ENCODE measurements at places on chromosomes 16 and 17. TPM values are rescaled to one million over a fixed set of nuclear protein-coding genes. Genes with fewer than 3 reads are reported as not detected.

DNA sequence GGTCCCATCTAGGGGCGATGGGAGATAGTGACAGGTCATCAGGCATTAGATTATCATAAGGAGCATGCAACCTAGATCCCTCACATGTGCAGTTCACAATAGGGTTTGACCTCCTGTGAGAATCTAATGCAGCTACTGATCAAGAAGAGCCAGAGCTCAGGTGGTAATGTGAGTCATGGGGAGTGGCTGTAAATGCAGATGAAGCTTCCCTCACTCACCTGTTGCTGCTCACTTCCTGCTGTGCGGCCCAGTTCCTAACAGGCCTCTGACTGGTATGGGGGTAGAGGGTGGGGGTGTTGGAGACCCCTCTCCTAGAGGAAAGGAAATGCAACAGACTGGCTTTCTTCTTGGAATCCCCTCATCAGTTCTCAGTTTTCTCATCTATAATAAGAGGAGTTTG, 131.4 kb downstream of the CA10 start:
- no peak for DNase-seq

The CCL13 gene
- 2.2 TPM for total RNA-seq

- no peak for DNase-seq
Measured at GRCh38 chr16:9203956-9204355, 112.5 kb downstream of the HAPSTR1 start.

The ZNF624 gene
- total RNA-seq = 4.7 TPM

- DNase-seq = no peak
Measured at GRCh38 chr16:11557801-11558200, 28.9 kb downstream of the LITAF start.

DNA sequence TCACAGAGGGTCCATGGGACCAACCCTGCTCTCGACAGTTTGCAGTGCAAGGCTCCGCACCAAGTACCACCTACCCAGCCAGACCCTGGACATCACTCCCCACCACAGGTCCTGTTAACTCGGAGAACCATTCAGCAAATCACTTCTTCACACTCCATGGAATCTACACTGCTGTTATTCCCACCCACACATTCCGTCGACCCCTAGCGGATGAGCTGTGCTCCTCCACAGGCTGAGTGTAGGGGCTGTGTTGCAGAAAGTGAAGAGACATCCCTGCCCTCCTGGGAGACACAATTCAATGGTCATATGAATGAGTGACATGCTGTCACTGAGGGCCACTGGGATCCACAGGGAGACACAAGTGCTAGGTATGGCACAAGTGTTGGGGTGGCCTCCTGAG, 27.5 kb downstream of the MPG start:
- no peak for DNase-seq

DNA sequence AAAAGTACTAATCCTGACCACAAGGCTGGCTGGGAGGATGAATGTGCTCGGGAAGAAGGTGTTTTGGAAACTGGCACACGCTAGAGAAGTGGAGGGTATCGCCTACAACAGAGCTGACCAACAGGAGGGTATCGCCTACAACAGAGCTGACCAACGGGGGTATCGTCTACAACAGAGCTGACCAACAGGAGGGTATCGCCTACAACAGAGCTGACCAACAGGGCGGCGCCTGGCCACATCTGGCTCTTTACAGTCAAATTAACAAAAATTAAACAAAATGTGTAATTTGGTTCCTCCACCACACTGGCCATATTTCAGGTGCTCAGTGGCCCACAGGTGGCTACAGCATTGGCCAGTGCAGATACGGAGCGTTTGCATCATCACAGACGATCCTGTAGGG, 153.5 kb downstream of the CMIP start:
- no peak for DNase-seq

DNA sequence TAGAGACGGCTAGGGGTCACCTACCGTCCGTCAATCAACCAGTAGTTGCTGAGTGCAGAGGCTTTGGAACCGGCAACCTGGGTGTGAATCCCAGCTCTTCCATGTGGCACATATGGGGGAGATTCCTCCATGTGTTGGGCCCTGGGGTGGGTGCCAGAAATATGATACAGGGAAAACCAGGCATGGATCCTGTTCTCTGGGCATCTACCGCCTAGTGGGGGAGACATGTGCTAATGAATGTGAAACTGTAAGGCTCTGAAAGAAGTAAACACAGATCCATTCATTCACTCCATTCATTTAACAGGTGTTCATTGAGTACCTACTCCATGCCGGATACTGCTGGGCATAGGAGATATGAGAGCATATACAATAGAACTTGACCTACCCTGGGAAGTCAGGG, 39.5 kb upstream of the SDK2 start:
- no peak for DNase-seq
